ENCODE measurements at places on chromosomes 7 and 10.

GRCh38 chr10:44395396-44395795 lies 10.5 kb upstream of the CXCL12 start:
- DNase-seq, result no peak

DNA sequence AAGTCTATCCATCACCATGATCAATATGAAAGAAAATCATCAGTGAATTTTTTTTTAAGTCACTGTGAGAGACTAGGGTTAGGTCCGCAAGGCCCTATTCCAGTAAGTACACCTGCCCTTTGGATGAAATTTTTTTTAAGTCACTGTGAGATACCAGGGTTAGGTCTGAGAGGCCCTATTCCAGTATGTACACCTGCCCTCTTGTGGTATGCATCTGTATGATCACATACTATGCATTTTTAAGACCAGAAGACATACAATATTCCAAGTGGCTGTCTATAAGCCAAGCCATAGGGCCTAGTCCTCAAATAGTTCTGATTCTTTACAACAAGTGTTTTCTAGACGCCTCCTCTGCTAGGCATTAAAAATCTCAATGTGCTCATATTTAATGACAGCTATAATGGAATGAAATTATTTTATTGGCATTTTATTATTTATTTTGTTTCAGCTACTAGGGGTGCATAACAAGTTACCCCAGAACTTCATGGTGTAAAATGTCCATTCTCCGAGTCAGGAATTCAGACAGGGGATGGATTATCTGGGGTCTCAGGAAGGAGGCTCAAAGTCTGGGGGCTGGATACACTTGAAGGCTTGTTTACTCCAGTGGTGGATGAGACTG lies 53.1 kb downstream of the TEX36 start:
- peak; percentile 3 for DNase-seq

- no peak for DNase-seq
Observed at GRCh38 chr10:49599546-49599945, 10.6 kb upstream of the SLC18A3 start.

DNA sequence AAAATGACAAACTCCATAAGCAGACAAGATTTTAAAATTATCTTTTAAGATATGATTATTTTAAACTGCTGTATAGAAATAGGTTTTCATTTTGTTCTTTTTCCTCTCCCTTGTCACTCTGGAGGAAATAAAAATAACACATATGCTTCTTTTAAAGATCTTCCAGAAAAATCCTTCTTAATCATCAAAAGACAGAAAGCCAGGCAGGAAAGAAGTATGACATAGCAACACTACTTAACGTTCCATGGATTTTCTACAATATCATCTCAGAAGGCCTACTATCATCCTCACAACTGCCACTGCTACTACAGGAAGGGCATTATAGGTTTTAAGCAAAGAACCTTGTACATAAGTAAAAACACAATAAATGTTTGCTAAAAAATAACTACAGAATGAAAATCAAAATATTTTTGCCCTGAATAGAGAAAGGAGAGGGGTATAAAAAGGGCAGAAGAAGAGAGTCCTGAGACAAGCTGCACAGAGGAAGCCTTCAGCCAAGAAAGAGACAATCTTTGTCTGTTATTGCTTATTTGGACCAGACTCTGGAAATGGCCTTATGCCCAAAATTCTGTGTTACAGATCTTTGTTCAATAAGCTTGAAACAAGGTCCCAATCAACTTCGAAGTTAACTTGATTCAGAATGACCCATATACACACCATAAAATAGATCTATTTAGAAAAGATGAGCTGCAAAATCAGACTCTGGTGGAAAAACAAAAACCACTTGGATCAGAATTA lies 67.8 kb downstream of the ABI1 start:
- no peak for DNase-seq

DNA sequence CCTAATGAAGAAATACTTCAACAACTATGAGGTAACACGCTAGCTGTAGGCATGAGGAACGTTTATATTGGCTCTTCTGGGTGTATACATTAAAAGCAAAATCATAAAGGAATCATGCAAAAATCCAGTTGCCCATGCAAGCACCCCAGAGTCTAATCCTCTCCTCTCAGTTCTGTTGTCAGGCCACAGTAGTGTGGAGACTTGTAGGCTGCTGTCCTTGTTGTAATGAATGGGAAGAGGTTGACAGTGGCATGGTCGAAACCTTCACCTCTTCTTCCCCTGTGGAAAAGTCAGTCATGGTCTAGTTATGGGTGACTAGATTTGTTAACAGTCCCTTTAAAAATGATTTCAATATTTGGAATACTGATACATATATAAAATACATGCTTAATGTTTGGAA lies 121.3 kb downstream of the CNOT4 start:
- DNase-seq, result no peak

- no peak for DNase-seq
Observed at GRCh38 chr7:18153183-18153748, 125.6 kb upstream of the PRPS1L1 start.

GRCh38 chr7:70219061-70219460 lies 620.8 kb downstream of the AUTS2 start:
- DNase-seq, result no peak

GRCh38 chr10:1362589-1363445 lies 306.6 kb downstream of the WDR37 start:
- no peak for DNase-seq

DNA sequence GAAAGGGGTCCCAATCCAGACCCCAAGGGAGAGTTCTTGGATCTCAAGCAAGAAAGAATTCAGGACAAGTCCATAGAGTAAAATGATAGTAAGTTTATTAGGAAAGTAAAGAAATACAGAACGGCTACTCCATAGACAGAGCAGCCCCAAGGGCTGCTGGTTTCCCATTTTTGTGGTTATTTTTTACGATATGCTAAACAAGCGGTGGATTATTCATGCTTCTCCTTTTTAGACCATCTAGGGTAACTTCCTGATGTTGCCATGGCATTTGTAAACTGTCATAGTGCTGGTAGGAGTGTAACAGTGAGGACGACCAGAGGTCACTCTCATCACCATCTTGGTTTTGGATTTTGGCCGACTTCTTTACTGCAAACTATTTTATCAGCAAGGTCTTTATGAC lies 1033.4 kb downstream of the SORCS3 start:
- DNase-seq, result no peak

GRCh38 chr7:99579281-99579955 lies 18.6 kb upstream of the TMEM225B start:
- DNase-seq, result peak; percentile 3

DNA sequence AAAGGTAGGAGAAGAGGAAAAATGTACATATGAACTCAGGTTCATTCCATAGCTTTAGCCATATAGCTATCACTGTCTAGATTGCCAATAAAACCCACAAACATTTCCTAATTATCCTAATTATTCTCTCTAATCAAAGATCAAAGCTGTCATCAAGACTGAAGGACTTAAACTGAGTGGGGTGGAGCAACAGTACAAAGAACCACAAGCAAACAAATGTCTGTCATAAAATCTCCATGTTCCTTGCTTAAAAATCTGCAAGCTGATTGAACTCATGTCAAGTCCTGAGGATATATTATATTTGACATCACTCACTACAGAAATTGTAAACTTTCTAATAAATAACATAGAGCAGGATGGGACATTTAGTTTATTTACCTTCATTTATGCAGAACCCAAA lies 315.9 kb downstream of the SNX13 start:
- DNase-seq, result no peak

GRCh38 chr7:2553108-2553507 lies 2.2 kb downstream of the BRAT1 start:
- no peak for DNase-seq

DNA sequence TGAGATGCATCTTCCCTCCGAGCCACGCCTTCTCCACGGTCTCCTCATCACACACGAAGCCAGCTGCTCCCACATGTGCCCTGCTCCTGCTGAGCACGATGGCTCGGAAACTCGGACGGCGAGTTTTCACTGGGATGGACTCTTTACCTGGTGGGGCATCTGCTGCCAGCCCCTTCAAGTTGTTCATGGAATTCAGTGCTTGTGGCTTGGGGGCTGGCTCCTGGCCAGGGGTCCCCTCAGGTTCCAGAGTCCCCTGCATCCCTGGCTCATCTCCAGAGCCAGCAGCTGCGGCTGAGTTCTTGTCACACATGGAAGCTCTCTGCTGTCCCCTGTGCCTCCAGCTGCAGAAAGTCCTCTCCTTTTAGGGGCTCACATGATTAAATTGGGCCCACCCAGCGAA lies 654.0 kb downstream of the SDK1 start:
- DNase-seq, result peak; percentile 63

GRCh38 chr10:47059606-47060311 lies 148.5 kb downstream of the PTPN20 start:
- no peak for DNase-seq

- no peak for DNase-seq
Observed at GRCh38 chr7:117084286-117084685, 131.0 kb downstream of the ST7 start.

DNA sequence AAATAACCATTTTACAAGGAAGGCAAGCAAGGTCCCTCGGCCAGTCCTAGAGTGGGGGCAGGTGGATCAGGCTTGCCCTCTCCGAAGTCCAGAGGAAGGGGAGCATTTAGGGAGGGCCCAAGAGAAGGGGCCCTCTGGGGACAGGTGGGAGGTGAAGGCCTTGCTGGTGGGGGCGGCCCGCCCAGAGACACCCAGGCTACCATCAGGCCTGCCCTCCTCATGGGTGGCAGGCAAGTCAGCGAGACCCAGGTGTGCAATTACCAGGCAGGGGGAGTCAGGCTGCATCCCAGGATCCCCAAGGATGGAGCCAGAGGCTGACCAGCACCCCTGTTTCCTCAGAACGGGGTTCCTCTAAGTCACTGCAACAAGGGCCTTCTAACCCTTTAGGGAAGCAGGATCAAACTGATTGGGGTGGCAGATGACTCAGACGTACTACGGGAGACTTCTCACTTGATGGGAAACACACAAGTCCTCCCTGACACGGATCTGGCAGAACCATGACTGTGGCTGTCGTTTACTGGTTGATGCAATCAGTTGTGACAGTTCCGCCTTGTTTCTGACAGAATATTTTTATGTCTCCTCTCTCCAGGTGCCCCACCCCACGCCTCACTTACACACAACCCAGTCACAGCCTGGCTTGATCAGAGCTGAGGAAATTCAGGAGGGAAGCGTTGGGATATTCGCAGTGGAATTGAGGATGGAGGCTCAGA lies 8.2 kb downstream of the LOXL4 start:
- no peak for DNase-seq

GRCh38 chr7:99011706-99012404 lies 132.1 kb downstream of the SMURF1 start:
- no peak for DNase-seq

DNA sequence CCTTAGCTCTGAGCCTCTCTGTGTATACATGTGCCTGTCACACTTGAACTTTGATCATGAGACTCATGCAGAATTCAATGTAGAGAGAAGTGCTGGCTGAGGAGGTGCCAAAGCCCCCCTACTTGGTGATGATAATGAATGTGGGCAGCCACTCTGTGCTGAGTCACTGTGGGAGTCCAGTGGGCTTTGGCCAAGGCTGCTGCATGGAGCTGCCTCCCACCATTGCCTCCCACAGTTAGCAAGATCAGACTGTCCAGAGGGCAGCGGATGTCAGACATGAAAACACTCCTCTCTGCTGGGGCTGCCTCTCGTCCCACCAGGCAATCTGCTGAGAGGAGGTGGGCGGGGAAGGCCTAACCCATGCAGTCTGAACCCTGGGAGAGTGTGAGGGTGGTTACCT lies 180.3 kb downstream of the SH2D4B start:
- no peak for DNase-seq

DNA sequence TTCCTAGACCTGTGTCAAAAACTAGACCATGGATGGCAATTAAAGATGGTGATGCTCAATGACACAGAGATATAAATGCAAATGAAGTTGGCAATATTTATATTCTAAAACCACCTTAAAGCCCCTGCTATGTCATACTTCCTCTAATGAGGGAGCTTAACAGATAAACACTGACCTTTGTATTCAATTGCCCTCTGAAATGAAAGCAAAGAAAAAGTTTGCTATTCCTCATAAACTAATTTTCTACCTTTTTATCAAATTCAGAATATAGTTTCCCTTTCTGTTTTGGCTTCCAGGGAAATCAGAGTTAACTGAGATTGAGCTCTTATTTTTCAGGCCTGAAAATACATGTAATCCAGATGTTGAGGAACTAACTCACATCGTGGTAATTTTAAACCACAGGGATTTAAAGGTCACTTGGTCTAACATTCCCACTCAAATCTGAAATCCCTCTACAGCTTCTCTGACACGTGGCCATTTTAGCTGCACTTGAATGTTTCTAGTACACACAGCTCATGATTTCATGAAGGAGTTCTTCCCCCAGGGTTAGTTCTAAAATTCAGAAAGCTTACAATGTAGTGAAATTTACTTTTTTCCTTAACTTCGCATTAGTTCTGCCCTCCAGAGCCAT lies 37.9 kb upstream of the ABCB5 start:
- no peak for DNase-seq

- no peak for DNase-seq
Observed at GRCh38 chr7:26035552-26035951, 116.4 kb upstream of the NFE2L3 start.

- no peak for DNase-seq
Observed at GRCh38 chr10:72255977-72256729, 17.6 kb upstream of the DDIT4 start.

- no peak for DNase-seq
Observed at GRCh38 chr7:36137258-36137657, 15.8 kb upstream of the EEPD1 start.

DNA sequence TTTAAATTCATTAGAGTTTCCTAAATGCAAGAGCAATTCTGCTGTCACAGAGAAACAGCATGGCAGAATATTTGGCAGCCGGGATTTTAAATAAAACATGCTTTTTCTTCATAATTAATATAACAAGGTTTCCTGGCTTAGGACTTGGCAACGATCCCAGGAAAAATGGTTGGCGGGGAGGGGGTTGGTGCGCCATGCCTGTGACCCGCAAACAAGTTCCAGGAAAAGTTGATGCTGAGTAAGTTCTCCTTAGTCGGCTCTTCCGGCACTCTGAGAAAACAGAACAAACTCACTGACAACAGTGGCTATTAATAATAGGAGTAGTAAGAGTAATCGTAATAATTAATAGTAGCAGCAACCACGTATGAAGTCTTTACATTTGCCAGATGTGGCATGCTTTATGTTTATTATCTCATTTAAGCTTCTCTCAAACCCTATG lies 4.6 kb downstream of the HABP2 start:
- DNase-seq, result no peak

DNA sequence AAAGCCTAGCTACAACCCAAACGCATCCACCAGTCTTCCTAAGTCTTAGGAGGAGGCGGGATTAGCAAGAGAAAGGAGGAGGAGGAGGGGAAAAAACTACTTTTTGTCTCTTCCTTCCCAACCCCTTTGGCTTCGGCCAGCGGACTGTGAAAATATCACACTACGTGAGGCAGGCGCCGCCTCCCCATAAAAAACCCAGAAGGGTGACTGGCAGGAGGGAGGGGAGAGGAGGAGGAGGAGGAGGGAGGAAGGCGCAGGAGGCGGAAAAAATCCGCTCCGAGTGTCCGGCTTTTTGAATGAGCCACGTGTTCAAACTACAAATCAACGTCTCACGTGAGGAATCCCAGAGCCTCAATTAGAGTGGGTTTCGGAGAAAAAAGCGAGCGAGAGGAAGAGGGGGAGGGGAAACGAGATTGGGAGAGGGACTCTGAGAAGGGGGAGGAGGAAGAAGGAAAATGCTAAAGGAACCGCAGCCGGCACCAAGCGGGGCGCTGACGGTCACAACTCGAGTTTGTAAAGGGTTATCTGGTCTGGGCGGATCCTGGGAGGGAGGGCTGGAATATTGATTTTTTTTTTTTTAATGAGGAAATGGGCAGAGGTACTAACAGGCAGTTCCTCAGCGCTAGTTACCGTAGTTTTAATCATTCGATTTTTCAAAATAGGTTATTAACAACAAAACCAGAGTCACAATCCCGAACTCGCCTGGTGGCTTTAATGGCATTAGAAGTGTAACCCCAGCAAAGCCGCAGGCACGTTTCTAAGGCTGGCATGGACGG lies at the start of gene IGF2BP3:
Gene IGF2BP3, minus strand, starts transcription at position 162 of the 776 bp plus-strand sequence. CDS start 381 bp downstream, outside the sequence.
- peak; percentile 96 for DNase-seq
